ENCODE measurements at places on chromosomes 2 and 18. TPM values are rescaled to one million over a fixed set of nuclear protein-coding genes. Genes with fewer than 3 reads are reported as not detected.

The CHRNG gene
- not detected for total RNA-seq

The TTC31 gene
- total RNA-seq: 7.3 TPM

The E2F6 gene
- 12.0 TPM for total RNA-seq

The RAX gene
- total RNA-seq: not detected

The LAMA3 gene
- total RNA-seq: 4.7 TPM

The GAL3ST2 gene
- total RNA-seq: not detected

The SAG gene
- not detected for total RNA-seq

The HOXD3 gene
- total RNA-seq: not detected

The CXCR2 gene
- total RNA-seq: not detected

The CPO gene
- total RNA-seq: not detected

The REEP1 gene
- total RNA-seq: 0.26 TPM

The TDRD15 gene
- total RNA-seq: not detected

The TRIM54 gene
- total RNA-seq: not detected

The RAD51AP2 gene
- total RNA-seq: not detected

The PLCD4 gene
- 1.6 TPM for total RNA-seq

The MEP1B gene
- total RNA-seq: not detected

The MDH1B gene
- total RNA-seq: 0.35 TPM

The APCDD1 gene
- total RNA-seq: 0.04 TPM

The TMEM17 gene
- total RNA-seq: 1.5 TPM

The NEU2 gene
- not detected for total RNA-seq

All from pulmonary artery endothelial cell (primary cell).